ENCODE measurements at places on chromosomes 4 and X.
A peak's percentile ranks its signal among the peaks of the same experiment; 100 is the strongest.

DNA sequence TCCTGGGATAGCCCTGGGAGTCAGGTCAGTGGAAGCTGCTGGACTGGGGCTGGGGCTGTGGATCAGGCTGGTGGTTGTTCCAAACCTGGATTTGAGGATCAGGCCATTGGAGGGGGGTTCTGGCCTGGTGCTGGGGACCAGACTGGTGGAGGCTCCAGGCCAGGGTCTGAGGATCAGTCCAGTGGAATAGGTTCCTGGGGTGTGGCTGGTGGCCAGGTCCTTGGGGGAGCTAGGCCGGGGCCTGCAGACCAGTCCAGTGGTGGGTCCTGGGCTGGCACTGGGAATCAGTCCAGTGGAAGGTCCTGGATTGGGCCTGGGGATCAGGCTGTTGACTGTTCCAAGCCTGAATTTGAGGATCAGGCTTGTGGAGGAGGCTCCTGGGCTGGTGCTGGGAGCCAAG lies 8.0 kb downstream of the ARMCX4 start:
- DNase-seq, result no peak

GRCh38 chr4:41509451-41509866 lies 28.5 kb upstream of the LIMCH1 start:
- no peak for DNase-seq

DNA sequence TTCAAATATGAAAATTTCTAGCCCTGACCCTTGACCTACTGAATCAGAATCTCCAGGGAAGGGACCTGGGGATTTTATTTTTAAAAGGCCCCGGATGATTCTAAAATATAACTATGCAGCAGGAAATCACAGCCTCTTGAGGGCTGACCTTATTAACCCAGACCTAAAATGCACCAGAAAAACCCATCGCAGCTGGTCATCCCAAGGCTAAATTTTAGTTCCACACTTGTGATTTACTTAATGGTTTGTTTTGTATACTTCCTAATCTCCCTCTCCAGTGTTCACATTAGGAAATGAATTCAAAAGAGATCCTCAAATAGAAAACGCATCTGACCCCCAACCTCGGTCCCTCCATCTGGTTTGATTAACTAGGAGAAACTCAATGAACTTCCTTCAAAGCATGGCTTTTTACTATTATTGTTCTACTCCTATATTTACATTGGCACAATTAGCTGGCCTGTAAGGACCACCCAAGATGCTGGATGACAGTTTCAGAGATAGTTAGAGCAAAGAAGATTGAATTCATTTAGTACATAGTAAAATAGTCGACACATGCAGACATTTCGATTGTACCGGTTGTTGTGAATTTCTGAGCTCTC lies 147.8 kb upstream of the MED14 start:
- no peak for DNase-seq

DNA sequence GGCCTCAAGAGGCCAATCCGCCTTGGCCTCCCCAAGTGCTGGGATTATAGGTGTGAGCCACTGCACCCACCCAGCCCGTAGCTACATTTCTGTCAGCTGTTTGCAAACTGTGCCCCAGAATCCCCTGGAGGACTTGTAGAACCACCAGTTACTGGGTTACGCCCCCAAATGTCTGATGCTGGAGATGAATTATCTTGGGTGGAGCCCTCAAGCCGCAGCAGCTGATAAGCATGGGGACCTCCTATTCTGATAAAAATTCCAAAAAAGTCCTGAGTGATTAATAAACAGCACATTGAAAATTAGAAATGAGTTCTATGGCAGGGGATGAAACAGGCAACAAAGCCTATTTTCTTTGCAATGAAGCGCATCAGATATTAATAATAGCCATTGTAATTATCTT lies 105.0 kb downstream of the PTTG2 start:
- DNase-seq, result no peak

DNA sequence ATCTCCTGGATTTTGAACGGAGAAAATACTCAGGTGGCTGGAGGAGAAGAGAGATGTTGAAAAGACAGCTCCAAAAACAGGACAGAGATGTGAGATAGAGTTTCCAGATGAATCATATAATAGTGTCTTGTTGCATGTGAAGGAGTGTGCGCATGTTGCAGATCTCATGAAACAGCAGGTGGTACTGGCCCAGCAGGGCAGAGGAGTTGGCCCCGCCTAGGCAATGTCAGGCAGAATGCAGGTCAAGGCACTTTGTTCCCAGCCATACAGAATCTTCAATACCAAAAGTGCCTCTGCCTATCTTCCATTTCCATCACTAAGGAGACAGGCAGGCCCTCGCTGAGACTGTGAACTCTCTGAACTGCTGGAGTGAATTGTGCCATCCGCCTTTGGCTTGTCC lies 63.9 kb upstream of the FAT1 start:
- no peak for DNase-seq

- no peak for DNase-seq
These were observed 40.0 kb upstream of the ANK2 start for GRCh38 chr4:113009461-113009860.

DNA sequence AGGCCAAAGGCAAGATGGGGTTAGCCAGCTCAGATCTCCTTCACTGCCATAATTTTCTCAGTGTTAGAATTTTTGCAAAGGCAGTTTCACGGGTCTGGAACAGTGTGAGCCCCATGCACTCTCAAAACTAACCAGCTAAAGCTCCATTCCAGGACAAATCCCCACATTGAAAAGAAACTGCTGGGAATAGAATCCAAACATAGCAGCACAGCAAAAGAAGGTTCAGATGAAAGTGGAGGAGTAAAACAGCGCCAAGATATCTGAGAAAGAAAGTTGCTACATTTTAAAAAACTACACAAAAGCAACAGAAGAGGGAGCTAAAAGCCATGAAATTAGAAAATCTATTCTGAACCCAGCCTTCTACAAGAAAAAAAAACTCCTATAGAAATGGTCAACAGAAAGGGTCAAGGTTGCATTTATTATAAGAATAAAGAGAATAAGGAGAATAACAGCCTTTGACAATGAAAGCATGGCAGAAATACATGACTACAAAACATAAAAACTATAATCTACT lies 39.6 kb upstream of the SLC7A3 start:
- DNase-seq, result no peak

- no peak for DNase-seq
These were observed 102.1 kb downstream of the ASB9 start for GRCh38 chrX:15167826-15168225.

GRCh38 chrX:21778236-21778635 lies 20.3 kb upstream of the SMPX start:
- DNase-seq, result no peak

GRCh38 chr4:36737691-36738090 lies 456.3 kb downstream of the DTHD1 start:
- DNase-seq, result no peak

GRCh38 chr4:73006286-73006990 lies 63.1 kb downstream of the COX18 start:
- DNase-seq, result no peak

DNA sequence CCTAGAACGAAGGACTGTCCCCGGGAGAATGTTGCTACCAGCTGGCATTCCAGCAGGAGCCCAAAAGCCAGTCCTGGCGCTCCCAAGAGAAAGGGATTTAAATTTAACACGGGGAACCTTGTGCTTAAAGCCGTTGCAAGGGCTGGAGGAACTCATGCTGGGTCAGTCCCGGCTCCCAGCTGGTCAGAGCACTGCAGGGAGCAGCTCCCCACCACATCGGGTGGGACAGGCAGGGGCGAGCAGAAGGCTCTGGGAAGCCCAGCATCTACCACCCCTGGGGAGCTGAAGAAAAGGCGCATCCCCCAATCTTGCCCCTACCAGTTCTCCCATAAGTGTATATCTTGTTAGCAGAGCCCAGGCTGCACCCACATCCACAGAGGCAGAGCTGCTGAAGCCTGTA lies 15.7 kb downstream of the CFAP99 start:
- DNase-seq, result no peak

- no peak for DNase-seq
These were observed 63.5 kb upstream of the COL25A1 start for GRCh38 chr4:109365939-109366338.

DNA sequence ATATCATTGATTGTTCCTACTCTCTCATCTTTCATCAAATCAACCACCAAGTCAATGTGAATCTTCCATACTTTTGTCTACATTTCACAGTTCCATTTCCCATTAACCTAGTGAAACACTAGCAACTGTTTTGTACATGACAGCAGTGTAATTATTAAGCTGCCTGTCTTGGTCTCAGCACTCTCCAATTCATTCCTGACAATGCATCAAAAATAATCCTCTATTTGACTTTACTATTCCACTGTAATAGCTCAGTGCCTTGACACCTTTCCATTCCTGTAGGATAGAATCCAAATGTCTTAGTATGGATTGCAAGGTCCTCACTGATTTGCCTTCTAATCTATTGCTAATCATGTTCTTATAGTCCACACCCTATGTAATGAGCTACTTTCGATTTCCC lies 2405.8 kb downstream of the PCDH7 start:
- DNase-seq, result no peak

DNA sequence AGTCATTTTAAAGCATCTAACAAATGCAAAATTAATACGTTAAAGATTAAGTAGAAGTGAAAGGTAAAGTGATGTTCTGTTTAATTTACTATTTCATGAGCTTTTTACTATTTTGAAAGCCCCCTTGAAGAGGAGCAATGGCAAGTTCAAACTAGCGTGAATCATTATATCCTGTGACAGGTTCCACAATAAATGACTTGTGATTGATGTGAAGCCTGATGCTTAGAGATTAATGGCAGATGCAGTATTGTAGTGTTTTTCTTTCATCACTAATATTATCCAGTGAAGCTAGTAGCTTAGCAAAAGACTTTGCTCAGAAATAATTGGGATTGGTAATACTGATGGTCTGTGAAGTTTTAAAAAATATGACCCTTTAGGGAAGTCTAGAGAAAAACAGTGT lies 57.3 kb downstream of the STOX2 start:
- DNase-seq, result no peak

GRCh38 chr4:25271866-25272265 lies 38.0 kb downstream of the PI4K2B start:
- no peak for DNase-seq

DNA sequence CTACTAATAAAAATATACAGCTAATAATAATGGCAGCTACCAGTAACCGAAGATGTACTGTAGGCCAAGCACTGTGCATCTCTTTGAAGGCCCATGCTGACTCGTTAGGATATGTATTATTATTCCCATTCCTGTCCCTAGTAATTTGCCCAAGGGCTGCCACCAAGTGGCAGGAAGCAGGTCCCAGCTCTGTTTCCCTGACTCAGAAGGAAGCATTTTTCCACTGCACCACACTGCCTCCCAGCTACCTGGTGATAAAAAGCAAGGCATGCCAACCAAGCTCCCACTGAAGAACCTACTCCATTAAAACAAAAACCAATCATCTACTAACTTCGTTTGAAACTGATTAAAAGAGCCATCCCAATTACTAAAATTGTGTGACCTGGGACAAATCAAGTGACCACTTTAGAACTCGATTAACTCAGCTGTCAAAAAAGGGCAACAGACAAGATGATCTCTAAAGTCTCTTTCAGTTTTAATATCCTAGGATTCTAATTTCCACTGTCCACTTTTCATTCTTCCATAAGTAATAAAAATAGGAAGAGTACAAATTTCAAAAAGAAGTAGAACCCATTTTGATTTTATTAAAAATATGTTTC lies 24.3 kb upstream of the PGM2 start:
- peak; percentile 81 for DNase-seq
